ENCODE measurements at places on chromosomes 1 and 21.
A peak's percentile ranks its signal among the peaks of the same experiment; 100 is the strongest.

- peak; percentile 60 for DNase-seq
Measured at GRCh38 chr1:34597877-34598514, 156.9 kb upstream of the GJB5 start.

- DNase-seq = no peak
Measured at GRCh38 chr1:178019622-178020021, 49.8 kb upstream of the SEC16B start.

DNA sequence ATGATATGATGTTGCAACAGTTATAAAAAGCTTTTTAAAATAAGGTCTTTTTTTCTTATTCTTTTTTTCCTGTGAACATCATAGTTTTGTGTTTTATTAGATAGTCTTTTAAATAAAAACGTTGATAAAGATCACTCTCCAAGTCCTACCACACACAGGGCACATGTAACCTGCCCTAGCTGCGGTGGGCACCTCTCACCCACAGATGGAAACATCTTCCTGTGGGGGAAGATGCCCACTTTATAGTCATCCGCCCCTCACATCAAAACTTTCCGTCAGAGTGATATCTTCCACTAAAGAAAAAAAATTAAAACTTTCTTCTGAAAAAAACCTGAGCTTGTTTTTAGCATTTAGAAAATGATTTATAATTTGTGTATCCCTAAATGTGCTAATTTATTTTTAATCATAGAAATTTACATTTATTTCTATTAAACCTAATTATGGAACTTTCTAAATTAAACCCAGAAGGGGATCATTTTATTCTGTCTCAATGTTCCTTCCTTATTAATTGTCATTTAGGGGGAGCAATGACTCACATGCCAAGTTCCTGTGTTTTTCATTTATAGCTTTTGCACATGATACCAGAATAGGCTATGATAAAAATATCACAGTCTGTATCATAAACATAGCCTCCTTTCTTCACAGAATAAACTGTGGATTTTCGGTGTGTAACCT, 24.7 kb downstream of the TNFRSF9 start:
- DNase-seq = no peak

DNA sequence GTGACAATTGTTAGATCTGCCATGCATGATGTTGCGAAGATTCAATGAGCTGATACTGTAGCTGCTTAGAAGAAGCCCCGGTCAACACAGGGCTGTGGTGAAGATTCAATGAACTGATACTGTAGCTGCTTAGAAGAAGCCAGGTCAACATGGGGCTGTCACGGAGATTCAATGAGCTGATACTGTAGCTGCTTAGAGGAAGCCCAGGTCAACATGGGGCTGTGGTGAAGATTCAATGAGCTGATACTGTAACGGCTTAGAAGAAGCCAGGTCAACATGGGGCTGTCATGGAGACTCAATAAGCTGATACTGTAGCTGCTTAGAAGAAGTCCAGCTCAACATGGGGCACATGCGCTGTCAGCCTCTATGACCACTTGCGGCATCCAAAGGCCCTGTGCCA, 18.8 kb upstream of the BACE2 start:
- DNase-seq = no peak

GRCh38 chr1:7378346-7379130, 392.6 kb upstream of the VAMP3 start:
- DNase-seq = no peak

GRCh38 chr1:118578276-118578675, 393.2 kb upstream of the SPAG17 start:
- DNase-seq = no peak

GRCh38 chr1:67193704-67194103, 27.4 kb downstream of the IL23R start:
- DNase-seq = no peak

- no peak for DNase-seq
Measured at GRCh38 chr1:229907884-229908638, 159.0 kb upstream of the GALNT2 start.
